ENCODE measurements at places on chromosomes 6 and 20. TPM values are rescaled to one million over a fixed set of nuclear protein-coding genes. Genes with fewer than 3 reads are reported as not detected.

IYD gene
- not detected for total RNA-seq

LAMA5 gene
- total RNA-seq = 63.8 TPM

TNFRSF6B gene
- total RNA-seq = 3.4 TPM

OVOL2 gene
- not detected for total RNA-seq

ECT2L gene
- total RNA-seq = not detected

ARHGAP18 gene
- 112 TPM for total RNA-seq

MUC22 gene
- total RNA-seq = not detected

MPC1 gene
- total RNA-seq = 44.2 TPM

PTCRA gene
- not detected for total RNA-seq

PAK1IP1 gene
- total RNA-seq = 34.7 TPM

SCRT2 gene
- not detected for total RNA-seq

SLC12A5 gene
- total RNA-seq = 3.4 TPM

CLVS2 gene
- not detected for total RNA-seq

ACOT8 gene
- total RNA-seq = 60.9 TPM

SLC4A11 gene
- 4.8 TPM for total RNA-seq

DYNLT2 gene
- total RNA-seq = 2.8 TPM

XRN2 gene
- 139 TPM for total RNA-seq

TGM3 gene
- total RNA-seq = not detected

PAX1 gene
- not detected for total RNA-seq

ZFAND3 gene
- total RNA-seq = 14.2 TPM

TRDN gene
- total RNA-seq = 0.17 TPM
